ENCODE measurements at places on chromosomes 1 and 21.

- DNase-seq: peak; percentile 40
Measured at GRCh38 chr1:24483441-24483840, 19.2 kb upstream of the RCAN3 start.

- DNase-seq: no peak
Measured at GRCh38 chr1:178275553-178275952, 181.6 kb downstream of the RASAL2 start.

DNA sequence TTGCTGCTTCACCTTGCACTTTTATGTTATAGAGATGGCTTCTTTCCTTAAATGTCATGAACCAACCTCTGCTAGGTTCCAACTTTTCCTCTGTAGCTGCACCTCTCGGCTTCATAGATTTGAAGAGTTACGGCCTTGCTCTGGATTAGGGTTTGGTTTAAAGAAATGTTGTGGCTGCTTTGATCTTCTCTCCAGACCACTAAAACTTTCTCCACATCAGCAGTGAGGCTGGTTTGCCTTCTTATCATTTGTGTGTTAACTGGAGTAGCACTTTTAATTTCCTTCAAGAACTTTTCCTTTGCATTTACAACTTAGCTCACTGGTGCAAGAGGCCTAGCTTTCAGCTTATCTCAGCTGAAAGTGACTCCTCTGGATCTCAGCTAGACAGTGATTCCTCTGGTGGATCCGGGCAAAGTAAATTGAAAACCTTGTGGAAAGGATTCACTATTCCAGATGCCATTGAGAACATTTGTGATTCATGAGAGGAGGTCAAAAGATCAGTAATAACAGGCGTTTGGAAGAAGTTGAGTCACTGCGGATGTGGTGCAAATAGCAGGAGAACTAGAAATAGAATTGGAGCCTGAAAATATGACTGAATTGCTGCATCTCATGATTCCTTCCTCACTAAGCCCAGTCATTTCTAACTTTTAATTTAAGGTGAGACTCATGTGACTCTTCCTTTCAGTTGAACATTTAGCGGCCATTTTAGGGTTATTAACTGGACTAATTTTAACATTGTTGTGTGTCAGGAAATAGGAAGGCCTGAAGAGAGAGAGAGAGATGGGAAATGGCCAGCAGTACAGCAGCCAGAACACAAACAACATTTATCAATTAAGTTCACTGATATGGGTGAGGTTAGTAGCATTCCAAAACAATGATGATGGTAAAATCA, 16.2 kb upstream of the RGS1 start:
- no peak for DNase-seq

- DNase-seq: no peak
Measured at GRCh38 chr1:238469146-238469631, 578.5 kb upstream of the ZP4 start.

- DNase-seq: no peak
Measured at GRCh38 chr1:212402666-212403321, 11.9 kb downstream of the PACC1 start.

DNA sequence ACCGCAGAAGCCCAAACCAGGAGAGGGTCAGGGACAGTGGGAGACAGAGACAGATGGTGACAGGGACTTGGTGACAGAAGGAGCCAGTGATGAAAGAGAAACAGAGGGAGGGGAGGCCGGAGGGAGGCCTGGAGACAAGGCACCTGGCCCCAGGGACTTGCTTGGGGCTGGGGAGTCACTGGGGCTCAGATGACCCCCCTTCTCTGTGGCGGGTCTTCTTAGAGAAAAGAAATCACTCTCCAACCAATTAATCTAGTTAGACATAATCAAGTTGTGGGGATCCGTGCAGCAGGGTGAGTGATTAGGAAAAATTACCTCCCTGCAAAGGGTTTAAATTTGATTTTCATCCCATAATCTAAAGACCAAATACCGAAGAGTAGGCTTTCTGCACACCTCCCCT, 519.8 kb downstream of the PTPRU start:
- DNase-seq: no peak

- DNase-seq: no peak
Measured at GRCh38 chr1:202589190-202589930, 120.9 kb downstream of the SYT2 start.

DNA sequence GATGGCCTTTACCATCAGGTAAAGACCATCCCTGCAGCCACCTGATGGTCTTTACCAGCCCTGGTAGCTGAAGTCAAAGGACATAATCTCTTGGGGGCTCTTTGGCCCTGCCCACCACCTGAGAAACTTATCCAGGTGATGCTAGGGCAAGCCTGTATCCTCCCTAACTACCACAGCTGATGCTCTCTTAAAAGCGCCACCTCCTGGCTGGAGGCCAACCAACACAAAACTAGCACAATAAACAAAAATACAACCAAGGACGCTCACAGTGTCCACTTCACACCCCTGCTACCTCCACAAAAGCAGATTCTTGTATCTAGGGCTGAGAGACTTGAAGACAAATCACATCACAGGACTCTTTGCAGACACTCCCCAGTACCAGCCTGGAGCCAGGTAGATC, 357.1 kb upstream of the POU3F1 start:
- DNase-seq: no peak

DNA sequence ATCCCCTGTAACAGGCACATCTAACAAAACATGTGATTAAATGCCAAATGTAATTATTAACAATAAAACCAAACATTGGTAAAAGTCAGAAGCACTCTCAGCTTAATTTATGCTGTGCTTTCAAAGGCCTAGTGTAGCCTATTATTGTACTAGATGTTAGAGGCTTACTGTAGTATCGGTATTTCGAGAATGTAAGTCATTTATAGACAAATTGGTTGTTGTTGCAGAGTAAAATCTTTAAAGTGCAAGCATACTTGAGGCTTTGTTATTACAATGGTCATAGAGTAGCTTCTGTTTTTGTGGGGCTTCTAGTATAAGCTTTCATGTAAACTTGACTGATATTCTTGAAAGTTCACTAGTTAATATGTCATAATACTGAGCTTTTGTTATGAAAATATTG, 965.8 kb downstream of the PLA2G4A start:
- no peak for DNase-seq

DNA sequence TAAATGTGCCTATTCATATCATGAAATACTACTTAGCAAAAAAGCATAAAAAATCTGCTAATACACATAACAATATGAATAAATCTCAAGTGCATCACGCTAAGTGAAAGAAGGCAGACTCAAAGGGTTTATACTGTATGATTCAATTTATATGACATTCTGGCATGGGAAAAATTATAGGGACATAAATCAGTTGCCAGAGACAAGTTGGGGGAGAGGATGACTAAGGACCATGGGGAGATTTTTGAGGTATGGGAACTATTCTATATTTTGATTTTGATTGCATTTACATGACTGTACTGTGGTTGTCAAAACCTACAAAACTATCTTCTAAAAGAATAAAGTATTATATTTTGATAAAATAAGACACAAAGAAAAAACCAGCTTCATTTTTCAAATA, 650.3 kb upstream of the NR5A2 start:
- DNase-seq: no peak

DNA sequence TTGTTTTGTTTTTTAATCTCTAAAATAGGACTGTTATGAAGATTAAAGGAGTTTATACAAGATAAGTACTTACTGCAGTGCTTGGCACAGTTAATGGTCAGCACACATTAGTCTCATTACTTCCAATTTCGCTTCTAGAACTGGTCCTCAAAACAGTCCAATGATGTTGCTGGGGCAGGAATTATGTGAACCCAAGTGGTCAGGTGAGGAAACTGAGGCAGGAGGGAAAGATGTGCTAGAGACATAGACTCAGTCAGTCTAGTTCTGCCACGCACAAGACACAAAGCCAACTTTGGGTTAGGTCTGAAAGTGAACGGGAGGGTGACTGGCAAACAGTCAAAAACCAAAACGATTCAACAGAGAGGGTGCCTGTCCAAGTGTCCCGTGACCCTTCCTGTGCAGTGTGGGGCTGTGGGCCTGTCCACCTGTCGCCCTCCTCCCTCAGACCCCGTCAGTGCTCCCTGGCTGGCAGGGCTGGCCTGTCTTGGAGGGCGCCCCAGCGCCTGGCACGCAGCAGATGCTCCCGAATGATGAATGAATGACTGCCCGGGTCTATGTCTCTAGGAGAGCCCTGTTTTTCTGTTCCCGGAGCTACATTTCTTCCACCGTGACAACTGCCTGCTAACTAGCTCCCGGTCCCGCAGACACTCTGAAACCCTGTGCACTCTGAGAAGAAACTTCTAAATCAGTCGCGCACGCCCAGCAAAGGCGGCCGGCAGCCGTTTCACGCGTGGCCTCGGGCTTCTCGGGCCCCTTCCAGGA, 2.4 kb downstream of the LRP8 start:
- DNase-seq: no peak

DNA sequence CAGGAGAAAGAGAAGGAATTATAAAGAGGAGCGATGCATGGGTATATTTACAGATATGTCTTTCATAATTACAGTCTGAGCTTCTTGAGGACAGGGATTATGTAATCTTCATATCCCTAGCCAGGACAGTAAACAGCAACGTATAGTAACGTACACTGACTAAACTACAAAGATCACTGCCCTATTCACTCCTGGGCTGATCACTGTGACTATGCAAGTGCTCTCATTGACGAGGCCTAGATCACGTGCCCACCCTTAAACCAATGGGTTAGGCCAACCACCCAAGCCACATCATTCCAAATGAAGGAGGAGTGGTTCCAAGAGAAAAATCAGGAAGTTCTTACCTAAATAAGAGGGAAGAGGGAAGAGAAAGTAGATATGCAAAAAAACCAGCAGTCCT, 18.5 kb downstream of the PIK3R3 start:
- no peak for DNase-seq

GRCh38 chr1:42947965-42948732, 10.5 kb downstream of the SLC2A1 start:
- DNase-seq: no peak

DNA sequence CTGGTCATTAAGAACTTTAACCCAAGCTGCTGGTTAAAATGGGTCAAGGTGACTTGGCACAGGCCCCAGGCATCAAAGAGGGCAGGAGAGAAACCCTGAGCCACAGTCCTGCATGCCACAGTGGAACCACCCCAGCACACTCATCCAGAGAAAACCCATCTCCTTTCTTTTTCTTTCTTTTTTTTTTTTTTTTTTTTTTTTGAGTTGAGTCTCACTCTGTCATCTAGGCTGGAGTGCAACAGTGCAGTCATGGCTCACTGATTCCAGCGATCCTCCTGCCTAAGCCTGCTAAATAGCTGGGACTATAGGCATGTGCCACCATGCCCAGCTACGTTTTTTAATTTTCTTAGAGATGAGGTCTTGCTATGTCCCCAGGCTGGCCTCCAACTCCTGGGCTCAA, 109.2 kb upstream of the RAB4A start:
- DNase-seq: no peak

- DNase-seq: peak; percentile 40
Measured at GRCh38 chr21:43854773-43855633, 10.0 kb upstream of the AGPAT3 start.

DNA sequence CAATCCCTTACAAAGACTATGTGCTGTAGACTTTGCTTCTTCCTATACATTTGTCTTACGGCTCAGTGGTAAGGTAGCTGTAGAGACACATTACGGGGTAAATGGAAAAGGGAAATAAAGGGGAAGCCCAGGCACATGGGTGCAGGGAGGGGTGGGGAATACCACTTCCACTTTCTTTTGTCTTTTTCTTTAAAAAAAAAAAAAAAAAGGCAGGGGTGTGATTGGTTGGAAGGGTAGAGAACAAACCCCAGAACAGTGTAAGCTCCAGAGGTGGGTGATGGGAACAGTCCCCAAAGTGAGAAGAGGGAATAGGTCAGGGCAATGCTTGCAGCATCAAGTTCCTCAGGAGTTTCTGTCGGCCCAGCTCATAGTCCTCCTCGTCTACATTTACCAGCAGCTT, 3.9 kb downstream of the NIT1 start:
- no peak for DNase-seq

- DNase-seq: no peak
Measured at GRCh38 chr1:107620753-107621152, 344.2 kb downstream of the VAV3 start.

DNA sequence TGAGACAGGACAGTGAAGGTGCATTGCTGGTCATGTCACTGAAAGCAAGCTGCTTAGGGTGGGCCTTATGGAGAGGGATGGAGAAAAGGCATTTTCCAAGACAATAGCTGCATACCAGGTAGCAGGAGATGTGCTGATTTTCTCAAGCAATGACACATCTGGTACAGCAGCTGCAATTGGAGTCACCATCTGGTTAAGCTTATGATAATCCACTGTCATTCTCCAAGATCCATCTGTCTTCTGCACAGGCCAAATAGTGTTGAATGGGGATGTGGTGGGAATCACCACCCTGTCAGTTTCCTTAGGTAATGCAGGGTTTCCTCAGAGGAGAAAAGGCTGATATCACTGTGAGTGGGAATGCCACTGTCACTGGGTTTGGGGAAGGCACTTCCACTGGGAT, 54.6 kb downstream of the ADSS2 start:
- DNase-seq: no peak

GRCh38 chr1:159144571-159144970, 26.8 kb upstream of the CADM3 start:
- no peak for DNase-seq

DNA sequence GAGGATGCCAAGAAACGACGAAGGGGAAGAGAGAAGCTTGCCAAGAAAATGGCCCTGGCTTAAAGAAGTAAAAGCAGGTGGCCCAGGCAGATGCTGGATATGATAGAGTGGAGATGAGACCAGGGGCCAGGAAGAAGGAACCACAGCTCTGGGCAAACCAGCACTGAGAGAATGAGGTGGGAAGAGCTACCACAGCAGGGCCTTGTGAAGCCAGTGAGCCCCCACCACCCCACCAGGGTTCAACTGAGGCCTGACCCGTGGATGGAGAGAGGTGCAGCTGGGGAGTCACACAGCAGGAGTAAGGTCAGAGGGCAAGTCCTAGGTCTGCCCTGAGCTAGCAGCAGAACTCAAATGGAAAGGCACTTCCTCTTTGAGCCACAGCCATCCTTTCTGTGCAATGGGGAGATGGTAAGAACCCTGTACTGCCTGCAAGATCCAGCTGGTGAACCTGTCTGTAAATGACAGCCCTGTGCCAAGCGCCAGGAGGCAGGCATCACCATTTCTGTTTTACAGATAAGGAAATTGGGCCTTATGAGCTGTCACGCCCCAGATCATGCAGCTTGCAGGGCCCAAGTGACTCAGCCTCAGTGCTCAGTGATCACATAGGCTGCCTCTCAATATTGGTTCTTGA, 8.5 kb downstream of the SH3BGRL3 start:
- DNase-seq: peak; percentile 52

DNA sequence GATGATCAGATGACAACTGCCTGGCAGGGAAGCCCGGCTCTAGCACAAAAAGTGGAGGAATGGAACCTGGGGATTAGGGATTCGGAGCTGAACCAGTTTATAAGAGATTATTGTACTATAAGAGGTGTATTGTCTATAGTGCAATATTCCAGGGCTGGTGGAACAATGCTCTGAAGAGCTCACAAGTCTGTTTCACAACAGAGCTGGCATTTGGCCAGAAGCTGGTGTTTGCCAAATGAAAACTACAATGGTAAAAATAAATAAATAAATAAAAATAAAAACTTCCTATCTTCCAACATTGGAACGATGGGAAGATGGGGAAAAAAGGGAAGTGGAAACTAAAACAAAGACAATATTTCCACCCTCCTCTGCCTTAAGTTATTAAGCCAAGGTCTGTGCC, 73.5 kb downstream of the CHODL start:
- DNase-seq: no peak

- DNase-seq: no peak
Measured at GRCh38 chr1:93979718-93980319, 70.6 kb upstream of the GCLM start.

- peak; percentile 73 for DNase-seq
Measured at GRCh38 chr1:193537266-193538002, 351.0 kb upstream of the B3GALT2 start.

GRCh38 chr1:204171751-204172178, 5.6 kb upstream of the REN start:
- DNase-seq: no peak

- DNase-seq: no peak
Measured at GRCh38 chr1:220121791-220122530, 28.0 kb downstream of the IARS2 start.

Data from CD4-positive, alpha-beta T cell treated with Interleukin-17A for 1 hour (primary cell).